Activated CD8-positive, alpha-beta T cell treated with anti-CD3 and anti-CD28 coated beads for 36 hours (primary cell): ENCODE measurements at places on chromosomes 1 and 21.

DNA sequence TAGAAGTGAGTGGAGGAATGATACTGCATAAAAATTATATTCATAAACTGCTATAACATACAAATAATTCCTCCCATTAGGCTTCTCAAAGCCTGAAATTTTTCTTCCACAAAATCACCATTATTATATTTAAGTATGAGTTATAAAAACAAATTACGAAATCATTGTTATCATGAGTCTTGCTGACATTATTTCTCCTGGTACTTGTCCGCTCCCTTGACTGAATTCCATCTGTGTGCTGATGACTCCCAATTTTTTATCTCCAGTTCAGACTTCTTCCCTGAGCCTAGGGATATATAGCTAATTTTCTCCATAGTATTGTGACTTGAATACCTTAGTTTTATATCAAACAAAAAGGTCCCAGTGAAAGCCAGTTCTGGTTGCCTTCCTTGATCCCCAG is 268.2 kb downstream of the HMCN1 start:
- H3K27ac ChIP-seq: no peak overlapping the region
- H3K4me1 ChIP-seq: no peaks in the 10 kb centered on the region
- no peak for DNase-seq
- peaks cover 3% of the 10 kb centered on the region for H3K27me3 ChIP-seq
- no peak overlapping the region for H3K4me3 ChIP-seq

- no peak overlapping the region for H3K4me3 ChIP-seq
- no peak for DNase-seq
- H3K4me1 ChIP-seq: peaks cover 3% of the 10 kb centered on the region
- no peak overlapping the region for H3K27ac ChIP-seq
- H3K27me3 ChIP-seq: no peaks in the 10 kb centered on the region
These were observed 19.5 kb downstream of the DNAJC8 start for GRCh38 chr1:28213315-28213714.

- H3K27ac ChIP-seq: no peak overlapping the region
- no peak for DNase-seq
- H3K27me3 ChIP-seq: no peaks in the 10 kb centered on the region
- no peaks in the 10 kb centered on the region for H3K36me3 ChIP-seq
- no peaks in the 10 kb centered on the region for H3K4me1 ChIP-seq
These were observed 270.3 kb downstream of the RGS7 start for GRCh38 chr1:241086686-241087085.

DNA sequence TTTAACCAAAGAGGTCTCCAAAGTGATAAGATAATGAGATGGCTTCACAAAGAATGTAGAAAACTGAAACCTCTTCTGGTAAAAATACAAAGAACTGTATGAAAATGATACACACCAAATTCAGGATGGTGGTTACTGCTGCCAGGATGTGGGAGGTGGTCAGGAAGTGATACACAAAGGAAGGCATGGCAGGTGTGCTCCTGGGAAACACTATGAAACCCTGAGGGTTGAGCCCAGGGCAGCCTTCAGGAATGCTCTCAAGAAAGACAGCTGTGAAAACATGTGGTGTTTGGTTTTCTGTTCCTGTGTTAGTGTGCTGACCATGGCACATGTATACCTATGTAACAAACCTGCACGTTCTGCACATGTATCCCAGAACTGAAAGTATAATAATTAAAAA is 109.3 kb downstream of the NTNG1 start:
- no peaks in the 10 kb centered on the region for H3K36me3 ChIP-seq
- no peak overlapping the region for H3K27ac ChIP-seq
- no peak overlapping the region for H3K4me3 ChIP-seq
- no peak for DNase-seq
- peaks cover 4% of the 10 kb centered on the region for H3K4me1 ChIP-seq

- H3K27ac ChIP-seq: no peak overlapping the region
- no peaks in the 10 kb centered on the region for H3K36me3 ChIP-seq
- H3K27me3 ChIP-seq: peaks cover 2% of the 10 kb centered on the region
- no peak overlapping the region for H3K4me3 ChIP-seq
These were observed 40.4 kb downstream of the GNG12 start for GRCh38 chr1:67792741-67793458.

GRCh38 chr21:32918478-32919120 is 107.1 kb upstream of the OLIG2 start:
- no peak overlapping the region for H3K27ac ChIP-seq
- no peak for DNase-seq
- H3K36me3 ChIP-seq: no peaks in the 10 kb centered on the region
- no peak overlapping the region for H3K4me3 ChIP-seq
- H3K4me1 ChIP-seq: peaks cover 31% of the 10 kb centered on the region

GRCh38 chr1:160504651-160505050 is 18.4 kb downstream of the SLAMF6 start:
- no peaks in the 10 kb centered on the region for H3K27me3 ChIP-seq
- H3K4me1 ChIP-seq: peaks cover 67% of the 10 kb centered on the region
- no peak overlapping the region for H3K4me3 ChIP-seq
- no peak for DNase-seq
- peaks cover 92% of the 10 kb centered on the region for H3K36me3 ChIP-seq

GRCh38 chr1:4597020-4597419 is 57.4 kb upstream of the AJAP1 start:
- H3K27ac ChIP-seq: no peak overlapping the region
- DNase-seq: no peak

DNA sequence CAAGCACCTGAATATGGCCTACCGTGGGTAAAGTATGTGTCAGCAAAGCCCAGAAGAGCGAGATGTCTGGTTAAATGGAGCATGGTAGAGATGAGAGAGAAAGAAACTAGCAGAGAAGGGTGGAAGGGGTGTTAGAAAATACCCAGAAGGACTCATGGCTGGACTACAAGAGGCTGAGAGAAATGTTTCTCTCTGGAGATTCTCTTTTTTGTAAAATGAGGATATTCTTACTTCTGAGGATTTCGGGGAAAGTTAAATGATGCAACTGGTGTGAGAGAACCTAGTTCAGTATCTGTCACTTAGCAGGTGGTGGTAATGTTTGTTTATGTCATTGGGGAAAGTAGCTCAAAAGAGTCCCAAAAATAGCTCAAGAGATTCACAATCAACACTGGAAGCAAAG is 7.2 kb upstream of the EPS15 start:
- no peak overlapping the region for H3K27ac ChIP-seq
- H3K27me3 ChIP-seq: no peaks in the 10 kb centered on the region
- no peaks in the 10 kb centered on the region for H3K4me1 ChIP-seq
- no peak overlapping the region for H3K4me3 ChIP-seq
- DNase-seq: no peak

GRCh38 chr1:228842094-228842775 is 107.0 kb downstream of the RHOU start:
- H3K27me3 ChIP-seq: no peaks in the 10 kb centered on the region
- no peak overlapping the region for H3K27ac ChIP-seq
- H3K36me3 ChIP-seq: no peaks in the 10 kb centered on the region
- H3K4me3 ChIP-seq: no peak overlapping the region
- DNase-seq: no peak
- H3K4me1 ChIP-seq: no peaks in the 10 kb centered on the region

- no peaks in the 10 kb centered on the region for H3K27me3 ChIP-seq
- H3K36me3 ChIP-seq: no peaks in the 10 kb centered on the region
- H3K27ac ChIP-seq: peak overlapping the region; percentile 83
- H3K4me1 ChIP-seq: peaks cover 57% of the 10 kb centered on the region
These were observed 32.0 kb upstream of the BTG2 start for GRCh38 chr1:203273206-203273868.

DNA sequence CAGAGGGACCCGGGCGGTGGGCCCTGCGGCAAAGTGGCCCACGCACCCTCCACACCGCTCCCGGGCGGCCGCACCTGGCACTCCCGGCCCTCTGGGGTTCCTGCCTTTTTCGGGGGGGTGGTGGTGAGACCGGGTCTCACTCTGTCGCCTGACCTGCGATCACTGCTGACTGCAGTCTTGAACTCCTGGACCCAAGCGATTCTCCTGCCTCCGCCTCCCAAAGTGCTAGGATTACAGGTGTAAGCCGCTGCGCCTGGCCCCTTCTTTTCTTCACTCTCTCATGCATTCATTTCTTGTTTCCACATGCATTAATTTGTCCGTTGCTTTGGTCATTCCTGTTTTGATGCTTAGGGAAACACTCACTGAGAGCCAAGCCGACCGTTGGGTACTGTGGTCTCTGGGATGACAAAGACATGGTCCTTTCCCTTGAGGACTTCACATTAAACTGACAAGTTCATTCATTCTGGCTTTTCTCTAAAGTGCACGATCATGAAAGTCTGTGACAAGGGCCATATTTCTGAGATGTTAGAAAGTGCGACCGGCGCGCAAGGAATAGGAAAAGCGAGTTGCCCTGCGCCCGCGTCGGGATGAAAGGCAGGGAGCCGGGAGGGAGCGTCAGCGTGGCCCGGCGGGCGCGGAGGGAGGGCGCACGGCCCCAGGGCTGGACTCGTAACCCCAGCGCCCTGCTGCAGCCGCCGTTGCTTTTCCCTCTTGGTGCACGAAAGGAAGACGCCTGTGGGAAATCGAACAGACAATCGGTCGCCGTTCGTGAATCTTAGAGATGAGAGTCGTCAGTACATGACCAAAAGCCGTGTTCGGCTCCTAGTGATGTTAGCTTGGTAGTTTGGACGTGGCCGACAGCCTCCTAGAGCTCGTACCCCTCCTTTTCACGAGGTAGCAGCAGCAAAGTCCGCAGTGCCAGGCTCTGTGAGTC is 1.0 kb upstream of the MCOLN2 start:
- H3K4me1 ChIP-seq: peaks cover 31% of the 10 kb centered on the region
- peak; percentile 19 for DNase-seq

DNA sequence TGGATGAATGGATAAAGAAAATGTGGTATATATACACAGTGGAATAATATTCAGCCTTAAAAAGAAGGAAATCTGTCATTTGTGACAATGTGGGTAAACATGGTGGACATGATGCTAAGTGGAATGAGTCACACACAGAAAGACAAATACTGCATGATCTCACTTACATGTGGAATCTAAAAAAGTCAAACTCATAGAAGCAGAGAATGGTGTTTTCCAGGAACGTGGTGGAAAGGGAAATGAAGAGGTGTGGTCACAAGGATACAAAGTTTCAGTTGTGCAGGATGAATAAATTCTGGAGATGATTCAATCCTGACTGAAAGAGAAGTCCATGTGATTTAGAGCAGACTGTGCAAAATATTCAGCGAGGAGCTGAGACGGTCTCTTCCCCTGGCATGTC is 56.6 kb downstream of the RYR2 start:
- H3K27ac ChIP-seq: no peak overlapping the region
- DNase-seq: no peak
- H3K36me3 ChIP-seq: no peaks in the 10 kb centered on the region
- no peaks in the 10 kb centered on the region for H3K4me1 ChIP-seq
- peaks cover 2% of the 10 kb centered on the region for H3K27me3 ChIP-seq

DNA sequence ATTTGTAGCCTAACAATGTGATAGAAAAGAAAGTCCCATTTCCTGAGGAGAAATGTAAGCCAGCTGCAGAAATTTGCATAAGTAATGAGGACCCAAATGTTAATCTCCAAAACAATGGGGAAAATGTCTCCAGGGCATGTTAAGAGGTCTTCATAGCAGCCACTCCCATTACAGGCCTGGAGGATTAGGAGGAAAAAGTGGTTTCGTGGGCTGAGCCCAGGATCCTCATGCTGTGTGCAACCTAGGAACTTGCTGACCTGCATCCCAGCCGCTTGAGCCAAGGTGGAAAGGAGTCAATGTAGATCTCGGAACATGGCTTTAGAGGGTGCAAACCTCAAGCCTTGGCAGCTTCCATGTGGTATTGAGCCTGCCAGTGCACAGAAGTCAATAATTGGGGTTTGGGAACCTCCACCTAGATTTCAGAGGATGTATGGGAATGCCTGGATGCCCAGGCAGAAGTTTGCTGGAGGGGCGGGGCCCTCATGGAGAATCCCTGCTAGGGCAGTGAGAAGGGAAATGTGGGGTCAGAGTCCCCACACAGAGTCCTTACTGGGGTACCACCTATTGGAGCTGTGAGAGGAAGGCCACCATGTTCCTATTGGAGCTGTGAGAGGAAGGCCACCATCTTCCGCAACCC is 14.2 kb upstream of the F13B start:
- DNase-seq: no peak
- no peaks in the 10 kb centered on the region for H3K4me1 ChIP-seq
- no peak overlapping the region for H3K4me3 ChIP-seq
- no peaks in the 10 kb centered on the region for H3K27me3 ChIP-seq

DNA sequence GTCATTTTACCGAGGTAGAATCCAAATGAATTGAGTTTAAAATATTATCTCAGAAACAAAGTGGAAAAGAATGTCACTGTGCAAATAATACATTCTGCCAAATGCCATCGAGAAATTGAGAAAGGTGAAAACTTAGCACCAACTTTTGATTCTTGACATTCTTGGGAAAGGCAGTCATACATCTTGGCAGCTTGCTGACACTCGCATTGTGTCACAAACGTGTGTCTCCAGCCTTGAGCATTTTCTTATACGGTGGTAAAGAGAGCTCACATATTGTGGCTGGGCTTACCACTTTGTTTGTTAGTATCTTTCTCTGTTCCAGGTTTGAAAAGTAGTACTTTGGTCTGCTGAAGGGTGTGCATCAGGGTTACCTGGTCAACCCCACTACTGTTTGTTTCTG is 1456.1 kb downstream of the BRINP3 start:
- no peaks in the 10 kb centered on the region for H3K36me3 ChIP-seq
- H3K4me3 ChIP-seq: no peak overlapping the region
- no peaks in the 10 kb centered on the region for H3K27me3 ChIP-seq
- no peak for DNase-seq

DNA sequence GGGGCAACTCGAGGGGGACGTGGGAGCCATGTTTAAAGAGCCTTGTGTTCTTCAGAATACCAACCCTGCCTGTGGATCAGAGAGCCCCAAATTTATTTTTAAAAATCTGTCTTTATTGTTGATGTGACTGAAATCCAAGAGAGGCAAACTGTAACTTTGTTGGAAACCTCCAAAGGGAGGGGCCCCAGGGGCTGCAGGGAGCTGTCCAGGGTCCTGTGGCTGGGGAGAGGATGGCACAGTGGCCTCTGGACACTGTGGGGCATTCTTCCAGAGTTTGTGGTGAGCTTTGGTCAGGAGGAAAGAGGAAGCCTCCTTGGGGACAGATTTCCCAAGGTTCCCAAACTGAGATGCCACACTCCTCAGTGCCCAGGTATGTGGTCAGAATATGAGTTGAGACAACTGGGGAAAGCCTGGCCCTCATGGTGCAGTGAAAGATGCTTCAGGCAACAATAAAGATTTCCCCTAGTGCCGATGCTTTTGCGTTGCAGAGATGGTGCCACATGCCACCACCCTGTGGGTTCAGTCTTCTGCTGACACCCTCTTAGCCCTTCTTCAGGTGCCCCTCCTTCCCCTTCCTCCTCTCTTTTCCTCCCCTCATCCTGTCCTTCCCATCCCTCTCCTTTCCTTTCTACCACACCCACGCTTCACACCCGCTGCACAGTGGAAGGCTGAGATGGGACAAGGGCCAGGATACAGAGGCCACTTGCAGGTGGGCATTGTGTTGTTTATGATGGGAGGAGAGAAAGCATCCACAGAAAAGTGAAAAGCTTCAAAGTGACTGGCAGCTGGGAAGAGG is 122.1 kb downstream of the UCK2 start:
- peaks cover 1% of the 10 kb centered on the region for H3K27me3 ChIP-seq
- H3K27ac ChIP-seq: no peak overlapping the region
- no peak overlapping the region for H3K4me3 ChIP-seq
- H3K36me3 ChIP-seq: no peaks in the 10 kb centered on the region
- DNase-seq: no peak
- H3K4me1 ChIP-seq: no peaks in the 10 kb centered on the region
